ENCODE measurements at places on chromosomes 16 and 17. TPM values are rescaled to one million over a fixed set of nuclear protein-coding genes. Genes with fewer than 3 reads are reported as not detected.

DNA sequence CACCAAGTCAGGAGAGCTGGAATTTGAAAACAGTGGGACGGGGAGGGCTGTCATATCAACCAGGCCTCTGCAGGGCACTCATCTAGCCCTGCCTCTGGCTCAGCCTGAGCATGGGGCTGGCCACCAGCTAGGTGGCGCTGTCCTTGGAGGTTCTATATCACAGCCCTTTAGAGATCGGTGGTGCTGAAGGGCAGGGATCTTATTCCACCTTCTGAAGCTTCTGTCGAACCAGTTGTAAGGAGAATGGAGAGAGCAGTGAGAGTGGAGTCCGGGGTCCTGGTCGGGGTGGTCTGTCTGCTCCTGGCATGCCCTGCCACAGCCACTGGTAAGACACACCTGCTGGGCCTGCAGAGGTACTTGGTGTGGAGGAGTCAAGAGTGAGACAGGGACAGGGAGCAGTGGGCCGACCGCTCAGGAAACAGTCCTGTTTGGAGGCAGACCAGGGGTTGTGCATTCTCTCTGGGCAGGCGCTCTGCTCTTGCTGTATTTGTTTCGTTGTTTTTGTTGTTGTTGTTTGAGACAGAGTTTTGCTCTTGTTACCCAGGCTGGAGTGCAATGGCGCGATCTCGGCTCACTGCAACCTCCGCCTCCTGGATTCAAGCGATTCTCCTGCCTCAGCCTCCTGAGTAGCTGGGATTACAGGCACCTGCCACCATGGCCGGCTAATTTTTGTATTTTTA is at the start of gene CES3:
CES3 (plus strand) TSS at position 202 of the 680 bp plus-strand sequence; CDS start at position 244, 42 bp downstream.
- peak; percentile 42 for DNase-seq

- no peak for DNase-seq
These were observed 141.7 kb downstream of the MRM1 start for GRCh38 chr17:36743130-36743529.

C17orf100 gene
- total RNA-seq, result 0.90 TPM

DNA sequence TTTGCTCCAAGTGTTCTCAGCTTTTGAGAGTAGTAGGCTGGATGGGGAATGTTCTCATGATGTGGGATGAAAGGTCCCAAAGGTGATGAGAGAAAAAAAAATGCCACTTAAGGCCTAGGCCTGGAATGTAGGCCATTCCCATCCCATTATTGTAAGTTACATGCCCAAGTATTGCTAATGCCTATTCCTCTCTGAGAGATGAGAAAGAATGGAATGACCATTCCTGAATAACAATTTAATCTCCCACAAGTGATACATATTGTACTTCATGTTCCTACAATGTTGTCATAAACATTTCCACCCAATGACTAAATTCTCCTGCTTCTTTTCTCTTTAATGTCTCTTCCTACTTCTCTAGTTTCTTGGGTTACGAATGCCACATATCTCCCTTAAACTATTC is 102.8 kb upstream of the KCNJ16 start:
- DNase-seq, result no peak

SLC5A2 gene
- not detected for total RNA-seq

DNA sequence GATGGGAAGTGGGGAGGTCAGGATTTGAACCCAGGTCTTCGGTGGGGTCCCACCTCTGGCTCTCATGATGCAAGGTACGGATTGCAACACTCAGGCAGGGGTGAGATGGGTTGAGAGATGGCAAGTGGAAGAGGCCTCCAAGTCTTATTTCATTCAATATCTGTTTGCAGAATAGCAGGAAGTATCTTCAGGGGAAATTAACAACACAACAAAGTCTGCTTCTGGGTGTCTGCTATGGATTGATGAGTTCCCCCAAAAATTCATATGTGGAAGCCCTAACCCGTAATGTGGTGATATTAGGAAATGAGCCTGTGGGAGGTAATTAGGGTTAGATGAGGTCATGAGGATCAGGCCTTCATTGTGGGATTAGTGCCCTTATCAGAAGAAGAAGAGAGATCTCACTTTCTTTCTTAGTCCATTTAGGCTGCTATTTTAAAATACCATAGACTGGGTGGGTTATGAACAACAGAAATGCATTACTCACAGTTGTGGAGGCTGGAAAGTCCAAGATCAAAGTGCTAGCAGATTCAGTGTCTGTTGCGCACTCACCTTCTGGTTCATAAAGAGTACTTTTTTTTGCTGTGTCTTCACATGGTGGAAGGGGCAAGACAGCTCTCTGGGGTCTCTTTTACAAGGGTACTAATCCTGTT is 4.4 kb upstream of the CD300H start:
- DNase-seq, result no peak

GRCh38 chr16:27303256-27304100 is 10.3 kb upstream of the IL4R start:
- no peak for DNase-seq

MT1M gene
- total RNA-seq, result not detected

GRCh38 chr16:67528870-67529581 is 397 bp downstream of the RIPOR1 start:
- DNase-seq, result no peak

MAF gene
- 71.5 TPM for total RNA-seq

DNA sequence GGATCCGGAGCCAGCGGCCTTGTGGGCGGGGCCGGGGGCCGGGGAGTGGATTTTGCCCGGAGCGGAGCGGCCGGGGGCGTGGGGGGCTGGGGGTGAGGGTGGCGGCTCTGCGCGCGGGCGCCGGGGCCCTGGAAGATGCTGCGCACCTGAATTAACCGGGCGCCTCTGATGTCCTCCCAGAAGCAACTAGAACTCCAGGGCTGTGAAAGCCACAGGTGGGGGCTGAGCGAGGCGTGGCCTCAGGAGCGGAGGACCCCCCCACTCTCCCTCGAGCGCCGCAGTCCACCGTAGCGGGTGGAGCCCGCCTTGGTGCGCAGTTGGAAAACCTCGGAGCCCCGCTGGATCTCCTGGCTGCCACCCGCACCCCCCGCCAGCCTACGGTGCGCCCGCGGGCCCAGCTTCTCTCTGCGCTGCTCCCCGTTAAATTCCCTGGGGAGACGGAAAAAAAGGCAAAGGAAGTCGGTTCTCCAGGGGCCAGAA is 549 bp downstream of the SLC26A11 start:
- DNase-seq, result no peak

SRL gene
- not detected for total RNA-seq

KIF18B gene
- 4.8 TPM for total RNA-seq

CFDP1 gene
- 33.2 TPM for total RNA-seq

DNA sequence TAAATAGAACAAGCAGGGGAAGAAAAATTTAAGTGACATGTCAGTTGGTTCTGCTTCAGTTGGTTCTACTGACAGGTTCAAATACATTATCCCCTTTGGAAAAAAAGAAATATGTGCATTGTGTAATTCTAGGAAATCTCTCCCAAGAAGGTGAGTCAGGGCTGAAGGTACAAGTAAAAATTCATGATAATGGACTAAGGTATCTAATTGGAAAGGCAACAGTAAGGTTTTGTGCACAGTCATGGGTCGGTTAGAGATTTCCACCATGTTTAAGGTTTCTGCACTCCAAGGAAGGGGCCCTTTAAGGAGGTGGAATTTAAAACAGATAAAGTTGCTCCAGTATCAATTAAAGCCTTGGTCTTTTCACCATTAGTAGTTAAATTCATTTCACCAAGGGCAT is 17.9 kb upstream of the B4GALNT2 start:
- no peak for DNase-seq

DNA sequence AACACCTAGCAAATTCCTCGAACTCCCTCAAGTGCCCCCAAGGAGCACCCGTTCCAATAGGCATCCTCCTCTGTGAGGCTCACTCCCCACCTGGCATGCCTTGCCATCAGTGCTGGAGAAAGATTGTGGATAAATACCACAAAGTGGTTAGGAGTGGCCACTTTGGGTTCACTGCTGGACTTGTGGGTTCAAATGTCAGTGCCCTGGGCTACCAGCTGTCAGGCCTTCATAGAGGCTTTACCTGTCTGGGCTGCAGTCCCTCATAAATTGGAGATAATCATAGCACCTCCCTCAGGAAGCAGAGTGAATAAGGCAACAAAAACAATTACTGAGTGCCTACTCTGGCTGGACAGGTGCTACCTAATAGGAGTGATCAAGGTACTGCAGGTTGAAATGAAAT is 1.5 kb upstream of the SYT17 start:
- DNase-seq, result no peak

DNA sequence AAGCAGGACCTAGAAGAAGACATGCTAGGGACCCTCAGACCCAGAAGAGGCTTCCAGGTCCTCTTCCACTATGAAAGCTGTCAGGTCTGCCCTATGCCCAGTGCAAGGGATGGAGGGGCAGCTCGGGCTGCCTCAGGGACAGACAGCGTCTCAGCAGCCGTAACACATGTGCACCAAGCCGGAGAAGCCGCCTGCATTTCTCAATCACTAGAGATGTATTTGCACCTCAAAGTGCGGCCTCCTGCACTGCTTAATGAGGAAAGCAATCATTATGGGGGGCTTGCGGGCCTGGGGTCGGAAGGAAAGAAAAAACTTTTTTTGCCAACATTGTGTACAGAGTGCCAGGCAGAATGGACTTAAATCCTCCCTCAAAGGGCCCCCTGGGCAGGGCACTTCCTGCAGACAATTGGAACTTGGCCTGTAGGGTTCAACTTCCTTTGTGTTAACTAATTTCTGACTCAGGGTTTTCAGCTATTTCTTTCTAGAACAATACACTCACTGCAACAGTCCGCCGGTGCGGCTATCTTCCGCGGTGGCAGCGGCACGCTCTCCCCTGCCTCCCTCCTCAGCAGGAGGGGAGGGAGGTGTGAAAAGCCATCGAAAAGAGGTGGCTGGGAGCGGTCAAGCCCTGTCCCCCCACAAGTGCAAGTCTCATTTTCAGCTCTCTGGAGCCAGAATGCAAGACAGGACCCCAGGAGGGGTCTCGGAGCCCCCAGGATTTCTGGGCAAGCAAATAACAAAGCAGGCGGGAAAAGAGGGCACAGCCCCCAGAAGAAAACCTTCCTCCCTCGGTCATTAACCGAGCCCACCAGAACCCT is 101.2 kb downstream of the ZNF423 start:
- DNase-seq, result no peak

GRCh38 chr17:17075125-17075781 is 33.0 kb downstream of the MPRIP start:
- DNase-seq, result no peak

LPO gene
- 0.18 TPM for total RNA-seq

Data from activated T-cell treated with anti-CD3 and anti-CD28 coated beads, Interleukin-2, amount 50 U/mL, for 4 hours (primary cell).